ENCODE measurements at places on chromosomes 7 and 10.

GRCh38 chr7:37901890-37902524 lies 14.6 kb downstream of the SFRP4 start:
- no peak for DNase-seq

- DNase-seq = no peak
Measured at GRCh38 chr7:3897430-3898372, 596.6 kb downstream of the SDK1 start.

- DNase-seq = no peak
Measured at GRCh38 chr10:69846293-69846921, 44.7 kb downstream of the COL13A1 start.

GRCh38 chr10:23556727-23557440 lies 118.0 kb downstream of the OTUD1 start:
- DNase-seq = no peak

DNA sequence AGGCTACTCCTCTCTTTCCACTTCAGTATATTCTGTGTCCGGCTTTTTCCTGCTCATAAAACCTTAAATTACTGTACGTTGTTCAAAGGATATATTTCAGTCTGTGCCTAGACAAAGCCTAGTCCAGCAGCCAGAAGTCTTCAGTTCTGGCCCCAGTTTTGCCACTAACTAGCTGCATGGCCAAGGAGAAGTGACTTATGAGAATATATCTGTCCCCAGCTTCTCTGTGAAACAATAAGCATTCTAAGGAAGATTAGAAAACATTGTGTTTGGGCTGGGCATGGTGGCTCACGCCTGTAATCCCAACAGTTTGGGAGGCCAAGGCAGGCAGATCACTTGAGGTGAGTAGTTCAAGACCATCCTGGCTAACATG lies 105.0 kb upstream of the HDAC9 start:
- no peak for DNase-seq

- DNase-seq = no peak
Measured at GRCh38 chr7:47253650-47254080, 328.2 kb downstream of the TNS3 start.

- DNase-seq = no peak
Measured at GRCh38 chr7:138074121-138074520, 2.1 kb upstream of the AKR1D1 start.

DNA sequence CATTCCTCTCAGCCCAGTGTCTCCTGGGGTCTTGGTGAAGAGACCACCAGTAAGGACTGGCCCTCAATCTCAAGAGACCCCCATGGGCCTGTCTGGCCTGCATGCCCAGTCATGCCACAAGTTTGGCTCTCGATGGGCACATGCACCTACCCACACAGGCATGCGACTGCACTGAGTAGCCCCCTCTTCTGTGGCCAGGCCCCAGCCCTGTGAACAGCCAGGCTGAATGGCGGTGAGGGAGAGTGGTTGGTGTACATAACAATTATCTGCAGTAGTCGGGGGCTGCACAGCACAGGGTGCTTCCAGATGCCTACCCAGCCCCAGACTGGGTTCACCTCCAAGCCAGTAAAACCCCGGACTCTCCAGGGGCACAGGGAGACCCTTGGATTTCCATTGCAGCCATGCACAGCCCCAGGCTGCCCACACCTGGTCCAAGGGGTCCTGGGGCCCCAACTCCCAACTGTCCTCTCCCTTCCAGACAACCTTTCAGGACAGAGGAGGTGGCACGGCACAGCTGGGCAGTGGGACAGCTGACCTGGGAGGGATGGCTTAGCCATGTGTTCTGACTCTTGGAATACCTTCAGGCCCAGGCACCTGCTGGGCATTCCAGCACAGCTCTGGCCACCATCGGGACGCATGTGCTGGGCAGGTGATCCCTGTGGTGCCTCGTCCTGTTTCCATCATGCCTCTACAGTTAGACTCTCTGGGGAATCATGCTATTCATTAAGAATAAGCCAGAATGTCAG lies 21.0 kb upstream of the CSGALNACT2 start:
- no peak for DNase-seq

GRCh38 chr10:119947300-119947699 lies 54.8 kb downstream of the SEC23IP start:
- no peak for DNase-seq

GRCh38 chr7:113366122-113366521 lies 247.8 kb upstream of the SMIM30 start:
- no peak for DNase-seq

- no peak for DNase-seq
Measured at GRCh38 chr7:27771111-27771510, 31.1 kb downstream of the TAX1BP1 start.

DNA sequence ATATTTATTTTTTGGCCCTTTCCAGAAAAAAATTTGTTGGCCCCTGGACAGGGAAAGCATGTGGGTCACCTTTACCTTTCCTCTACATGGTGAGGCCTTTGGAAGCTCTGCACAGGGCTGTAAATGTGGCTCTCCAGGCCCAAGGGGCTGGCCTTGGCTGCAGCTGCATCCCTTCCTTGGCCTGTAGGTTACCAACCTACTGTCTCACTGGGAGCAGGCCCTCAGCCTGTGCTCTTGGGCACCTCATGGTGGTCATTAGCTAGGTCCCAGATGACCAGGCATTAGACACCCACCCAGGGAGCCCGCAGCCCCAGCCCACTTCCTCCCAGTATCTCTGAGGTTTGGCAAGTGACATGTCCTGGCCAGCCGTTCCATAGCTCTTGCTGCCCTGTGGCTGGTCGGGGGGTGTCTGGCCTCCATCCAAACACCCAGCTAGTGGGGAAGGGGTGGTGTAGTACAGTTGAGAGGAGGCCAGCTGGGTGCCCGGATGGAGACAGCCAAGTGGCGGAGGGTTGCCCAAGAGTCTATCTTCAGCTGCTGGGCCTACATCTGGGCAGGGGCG lies 7.1 kb upstream of the CPA5 start:
- no peak for DNase-seq

- no peak for DNase-seq
Measured at GRCh38 chr10:90862908-90863514, 5.2 kb upstream of the HTR7 start.

GRCh38 chr7:95595746-95596197 lies 544 bp downstream of the PDK4 start:
- no peak for DNase-seq

- DNase-seq = no peak
Measured at GRCh38 chr10:14414901-14415300, 84.2 kb upstream of the FRMD4A start.

DNA sequence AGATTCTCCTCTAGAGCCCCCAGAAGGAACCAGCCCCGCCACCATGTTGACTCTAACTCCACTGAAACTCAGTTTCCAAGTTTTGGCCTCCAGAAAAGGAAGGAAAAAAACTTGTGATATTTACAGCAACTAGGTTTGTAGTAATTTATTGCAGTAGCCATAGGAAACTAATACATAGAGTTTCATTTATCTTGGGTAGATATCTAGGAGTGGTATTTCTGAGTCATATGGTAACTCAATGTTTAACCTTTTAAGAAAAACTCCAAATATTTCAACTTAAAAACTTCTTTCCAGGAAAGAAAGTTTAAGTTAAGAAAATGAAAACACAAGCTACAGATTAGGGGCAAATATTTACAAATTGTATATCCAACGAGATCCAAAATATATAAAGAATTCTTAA lies 576.7 kb downstream of the KCNMA1 start:
- no peak for DNase-seq

GRCh38 chr7:16345979-16346958 lies 75.1 kb downstream of the CRPPA start:
- DNase-seq = no peak

DNA sequence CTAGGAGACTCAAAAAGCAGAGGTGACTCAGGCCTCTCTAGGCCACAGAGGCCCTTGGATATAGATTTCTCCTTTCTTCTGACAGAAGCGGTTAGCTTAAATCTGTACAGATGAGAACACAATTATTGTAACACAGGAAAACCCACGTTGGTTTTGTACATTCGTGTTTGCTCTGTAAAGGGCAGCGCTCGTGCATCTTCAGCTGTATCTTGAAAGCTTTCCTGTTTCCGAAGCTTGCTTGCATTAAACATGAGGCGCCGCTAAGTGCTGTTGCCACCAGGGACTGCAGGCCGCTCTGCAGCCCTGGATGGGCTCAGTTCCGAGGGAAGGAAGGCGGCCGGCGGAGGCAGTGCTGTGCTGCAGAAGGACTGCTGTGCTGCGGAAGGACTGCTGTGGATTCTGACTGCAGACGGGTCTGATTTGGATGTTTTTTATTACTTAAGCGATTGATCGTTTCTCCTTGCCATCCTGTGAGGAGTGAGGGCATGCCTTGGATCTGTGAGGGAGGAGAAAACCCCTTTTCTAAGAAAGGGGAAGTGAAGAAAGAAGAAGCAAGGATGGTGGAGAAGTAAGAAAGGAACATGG lies 53.3 kb downstream of the FHIP2A start:
- DNase-seq = no peak

GRCh38 chr10:61791216-61791615 lies 110.3 kb upstream of the ARID5B start:
- no peak for DNase-seq

- DNase-seq = no peak
Measured at GRCh38 chr7:118232837-118233236, 8.3 kb downstream of the ANKRD7 start.

DNA sequence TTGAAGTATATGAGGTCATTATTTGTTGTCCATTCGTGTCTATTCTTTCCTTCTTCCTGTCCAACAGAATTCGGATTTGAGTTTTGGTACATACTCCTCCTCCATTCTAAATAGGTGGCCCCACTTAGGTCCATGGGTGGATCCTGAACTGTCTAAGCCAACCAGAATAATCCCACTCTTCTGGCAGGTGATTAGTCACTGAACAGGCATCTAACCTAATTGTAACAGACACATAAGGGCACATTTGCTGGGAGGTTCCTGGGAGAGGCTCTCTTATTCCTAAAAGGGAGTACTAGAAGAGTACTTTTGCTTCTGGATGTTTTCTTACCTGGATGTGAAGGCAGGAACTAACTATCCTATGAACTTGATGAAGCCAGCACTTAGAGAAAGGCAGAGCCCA lies 16.8 kb downstream of the LRRC72 start:
- no peak for DNase-seq

- DNase-seq = no peak
Measured at GRCh38 chr10:79136236-79137005, 67.7 kb downstream of the ZMIZ1 start.

DNA sequence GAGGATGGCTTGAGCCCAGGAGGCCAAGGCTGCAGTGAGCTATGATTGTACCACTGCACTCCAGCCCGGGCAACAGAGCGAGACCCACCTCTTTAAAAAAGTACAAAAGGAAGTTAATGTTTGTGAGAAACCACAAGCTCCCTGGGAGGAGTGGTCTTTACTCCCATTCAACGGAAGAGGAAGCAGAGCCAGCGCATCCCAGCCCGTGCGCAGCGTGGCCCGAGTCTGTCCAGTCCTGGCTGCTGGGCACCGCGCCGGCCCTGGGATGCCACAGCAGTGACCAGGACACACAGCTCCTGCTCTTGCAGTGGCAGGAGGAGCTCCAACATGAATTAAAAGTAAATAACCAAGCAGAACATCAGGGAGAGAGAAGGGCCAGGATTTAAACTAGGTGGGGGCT lies 68.4 kb downstream of the ELFN1 start:
- DNase-seq = no peak

- DNase-seq = no peak
Measured at GRCh38 chr10:111953949-111954348, 229.6 kb downstream of the GPAM start.

DNA sequence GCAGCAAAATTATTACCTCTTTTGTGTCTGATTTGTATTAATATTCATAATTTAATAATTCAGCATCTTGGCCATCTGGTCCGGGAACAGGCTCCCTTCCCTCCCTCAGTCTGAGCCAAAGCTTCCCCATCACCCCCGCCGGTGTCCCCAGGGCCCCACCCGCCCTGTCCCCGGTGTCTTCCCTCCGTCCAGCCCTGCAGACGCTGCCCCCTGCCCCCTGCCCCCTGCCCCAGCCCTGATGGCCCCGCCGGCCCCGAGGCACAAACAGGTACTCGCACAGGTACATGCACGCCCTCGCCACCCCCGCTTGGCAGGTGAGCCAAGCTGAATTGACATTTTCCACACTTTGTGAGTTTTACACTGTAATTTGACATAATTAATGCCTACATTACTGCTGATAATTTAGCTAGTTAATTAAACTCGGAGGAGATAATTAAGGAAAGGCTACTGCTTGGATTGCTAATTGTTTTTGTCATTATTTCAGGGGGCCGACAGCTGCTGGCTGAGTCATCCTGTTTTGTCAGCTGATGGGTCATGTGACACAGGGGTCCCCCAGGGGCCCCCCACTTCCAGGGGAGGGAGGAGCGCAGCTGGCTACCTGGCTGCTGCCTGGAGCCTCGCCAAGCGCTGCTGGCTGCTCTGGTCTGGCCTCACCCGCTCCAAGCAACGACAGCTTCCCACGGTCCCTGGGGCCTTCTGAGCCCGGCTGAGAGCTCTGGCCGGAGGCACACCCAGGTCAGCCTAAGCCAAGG lies 36.6 kb downstream of the MICALL2 start:
- DNase-seq = no peak

DNA sequence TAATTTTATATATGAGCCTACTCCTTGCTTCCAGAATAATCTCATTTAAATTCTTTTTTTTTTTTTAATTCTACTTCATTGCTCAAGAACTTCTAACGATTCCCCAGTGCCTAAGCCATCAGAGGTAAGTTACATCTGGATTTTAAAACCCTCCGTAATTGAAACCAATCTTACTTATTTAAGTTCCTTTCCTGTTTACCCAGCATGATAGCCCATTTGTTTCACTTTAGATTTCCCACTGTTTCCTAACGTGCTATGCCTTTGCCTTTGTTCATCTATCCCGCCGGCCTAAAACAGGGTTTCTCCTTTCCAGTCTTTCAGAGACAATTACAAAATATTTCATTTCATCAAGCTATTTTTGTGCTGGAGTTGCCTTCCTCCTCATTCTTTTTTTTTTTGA lies 75.8 kb upstream of the ETV1 start:
- no peak for DNase-seq

- no peak for DNase-seq
Measured at GRCh38 chr7:76023002-76023401, 24.8 kb downstream of the STYXL1 start.

GRCh38 chr10:36681751-36682632 lies 443.4 kb upstream of the ANKRD30A start:
- DNase-seq = no peak

- no peak for DNase-seq
Measured at GRCh38 chr10:91493313-91493712, 83.2 kb downstream of the HECTD2 start.

DNA sequence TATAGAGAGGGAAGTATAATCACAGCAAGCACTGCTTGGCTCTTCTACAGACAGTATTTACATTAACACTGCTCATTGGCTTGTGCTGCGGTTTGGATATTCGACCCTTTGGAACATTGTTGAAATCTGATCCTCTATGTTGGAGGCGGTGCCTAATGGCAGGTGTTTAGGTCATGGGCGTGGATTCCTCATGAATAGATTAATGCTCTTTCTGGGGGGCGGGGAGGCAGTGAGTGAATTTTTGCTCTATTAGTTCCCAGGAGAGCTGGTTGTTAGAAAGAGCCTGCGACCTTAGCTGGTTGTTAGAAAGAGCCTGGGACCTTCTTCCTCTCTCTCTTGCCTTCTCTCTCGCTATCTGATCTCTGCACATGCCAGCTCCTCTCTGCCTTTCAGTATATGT lies 77.3 kb upstream of the SVIL start:
- DNase-seq = no peak

- DNase-seq = no peak
Measured at GRCh38 chr10:18293536-18294510, 153.6 kb downstream of the CACNB2 start.

- DNase-seq = no peak
Measured at GRCh38 chr7:17429579-17429978, 131.1 kb downstream of the AHR start.

GRCh38 chr7:776992-777727 lies 50.1 kb upstream of the PRKAR1B start:
- DNase-seq = no peak
